GM12892 (cell line): ENCODE measurements at places on chromosomes 2 and 18.

DNA sequence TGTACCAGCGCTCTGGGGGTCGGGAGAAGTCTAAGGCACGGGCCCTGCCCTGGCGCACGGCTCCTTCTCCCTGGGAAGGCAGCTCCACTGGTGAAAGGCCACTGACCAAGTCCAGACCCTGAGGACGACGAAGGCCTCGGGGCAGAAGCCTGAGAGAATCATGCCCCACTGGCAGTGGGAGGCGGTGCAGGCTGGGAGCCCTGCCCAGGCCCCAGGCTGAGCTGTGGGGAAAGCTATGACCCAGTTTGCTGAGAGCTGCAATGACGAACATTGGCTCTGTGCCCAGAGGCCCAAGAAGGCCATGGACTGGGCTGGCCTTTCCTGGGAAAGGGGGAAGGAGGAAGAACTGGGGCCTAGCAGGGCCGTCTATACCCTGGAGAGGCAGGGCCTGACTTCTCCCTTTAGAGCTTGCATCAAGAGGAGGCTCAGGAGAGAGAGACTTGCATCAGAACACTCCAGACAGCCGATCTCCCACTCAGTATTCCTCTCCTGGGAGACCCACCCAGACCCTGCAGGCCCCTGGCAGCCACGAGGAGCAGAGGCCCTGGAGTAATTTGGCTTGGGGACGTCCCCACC is 32.9 kb downstream of the HS1BP3 start:
- DNase-seq = no peak

DNA sequence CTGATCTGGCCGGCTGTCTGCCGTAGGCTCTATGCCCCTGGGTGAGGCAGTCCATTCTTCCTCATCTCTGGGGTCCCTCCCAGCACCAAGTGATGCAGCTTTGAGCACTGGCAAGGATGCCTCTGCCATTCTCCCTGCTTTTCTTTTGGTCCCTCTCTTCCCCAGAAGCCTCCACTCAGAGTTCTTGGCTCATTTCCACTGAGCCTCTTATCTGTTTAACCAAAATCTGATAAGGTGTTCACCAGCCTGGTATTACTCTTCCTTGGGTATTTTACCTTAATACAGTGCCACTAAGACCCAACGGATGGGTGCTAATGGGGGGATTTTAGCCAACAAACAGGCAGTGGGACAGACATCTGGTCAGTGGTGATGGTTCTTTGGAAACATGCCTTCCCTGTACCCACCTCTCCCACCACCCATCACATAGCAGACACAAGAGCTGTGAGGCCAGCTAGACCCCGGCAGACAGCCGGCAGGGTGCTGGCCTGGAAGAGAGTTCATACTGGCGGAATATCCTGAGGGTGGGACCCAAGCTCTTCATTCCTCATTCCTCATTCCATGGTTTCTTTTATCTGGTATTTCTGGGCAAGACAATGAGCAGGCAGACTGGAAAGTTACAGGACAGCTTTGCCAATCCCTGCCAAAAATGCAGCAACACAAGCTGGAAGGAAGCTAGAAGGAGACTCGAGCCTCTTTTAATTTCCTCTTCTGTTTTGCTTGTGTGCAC is 34.6 kb downstream of the ZBTB7C start:
- no peak for DNase-seq

DNA sequence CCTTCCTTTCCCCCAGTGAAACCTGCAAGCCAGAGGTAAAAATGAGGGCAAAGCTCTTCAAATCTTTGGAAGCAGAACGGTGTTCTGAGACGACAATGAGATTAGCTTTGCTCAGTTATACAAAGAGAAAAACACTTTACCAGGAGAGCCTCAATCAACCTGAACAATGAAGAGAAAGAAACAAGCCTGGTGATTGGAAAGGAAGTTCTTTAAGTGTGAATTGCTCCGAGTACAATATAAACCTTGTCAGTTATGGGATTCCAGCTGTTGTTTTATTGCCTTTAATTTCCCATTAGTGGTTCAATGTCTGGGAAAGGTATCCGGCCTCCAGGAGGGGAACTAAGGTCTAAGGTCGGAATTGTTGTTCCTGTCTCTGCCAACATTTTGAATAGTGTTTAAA is 901.6 kb downstream of the EPHA4 start:
- DNase-seq = no peak

DNA sequence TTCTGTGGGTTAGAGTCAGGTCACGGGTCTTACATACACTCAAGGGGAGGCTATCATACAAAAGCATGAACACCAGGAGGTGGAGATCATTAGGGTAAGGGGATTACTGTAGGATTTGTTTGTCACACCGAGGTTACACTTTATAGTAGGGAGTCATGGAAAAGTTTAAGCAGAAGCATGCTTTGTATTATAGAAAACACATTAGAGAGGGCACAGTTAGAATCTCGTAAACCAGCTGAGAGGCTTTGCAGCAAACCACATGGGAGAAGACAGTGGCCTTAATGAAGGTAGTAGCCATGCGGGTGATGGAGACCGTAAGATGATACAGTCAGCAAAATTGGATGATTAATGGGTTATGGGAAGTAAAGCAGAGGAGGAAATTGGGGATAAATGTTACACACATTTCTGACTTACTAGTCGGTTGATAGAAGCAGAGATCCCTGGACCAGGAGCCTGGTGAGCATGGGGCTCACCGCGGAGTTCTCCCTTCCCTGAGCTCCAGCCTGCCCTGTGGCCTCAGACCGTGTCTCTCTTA is 75.6 kb downstream of the MAPRE2 start:
- no peak for DNase-seq

- no peak for DNase-seq
Measured at GRCh38 chr2:59791004-59791618, 762.3 kb downstream of the BCL11A start.

- no peak for DNase-seq
Measured at GRCh38 chr2:84016183-84016582, 442.9 kb downstream of the SUCLG1 start.

GRCh38 chr2:216465579-216466195 is 33.0 kb upstream of the RPL37A start:
- no peak for DNase-seq

GRCh38 chr2:75087736-75088135 is 111.6 kb downstream of the TACR1 start:
- no peak for DNase-seq

DNA sequence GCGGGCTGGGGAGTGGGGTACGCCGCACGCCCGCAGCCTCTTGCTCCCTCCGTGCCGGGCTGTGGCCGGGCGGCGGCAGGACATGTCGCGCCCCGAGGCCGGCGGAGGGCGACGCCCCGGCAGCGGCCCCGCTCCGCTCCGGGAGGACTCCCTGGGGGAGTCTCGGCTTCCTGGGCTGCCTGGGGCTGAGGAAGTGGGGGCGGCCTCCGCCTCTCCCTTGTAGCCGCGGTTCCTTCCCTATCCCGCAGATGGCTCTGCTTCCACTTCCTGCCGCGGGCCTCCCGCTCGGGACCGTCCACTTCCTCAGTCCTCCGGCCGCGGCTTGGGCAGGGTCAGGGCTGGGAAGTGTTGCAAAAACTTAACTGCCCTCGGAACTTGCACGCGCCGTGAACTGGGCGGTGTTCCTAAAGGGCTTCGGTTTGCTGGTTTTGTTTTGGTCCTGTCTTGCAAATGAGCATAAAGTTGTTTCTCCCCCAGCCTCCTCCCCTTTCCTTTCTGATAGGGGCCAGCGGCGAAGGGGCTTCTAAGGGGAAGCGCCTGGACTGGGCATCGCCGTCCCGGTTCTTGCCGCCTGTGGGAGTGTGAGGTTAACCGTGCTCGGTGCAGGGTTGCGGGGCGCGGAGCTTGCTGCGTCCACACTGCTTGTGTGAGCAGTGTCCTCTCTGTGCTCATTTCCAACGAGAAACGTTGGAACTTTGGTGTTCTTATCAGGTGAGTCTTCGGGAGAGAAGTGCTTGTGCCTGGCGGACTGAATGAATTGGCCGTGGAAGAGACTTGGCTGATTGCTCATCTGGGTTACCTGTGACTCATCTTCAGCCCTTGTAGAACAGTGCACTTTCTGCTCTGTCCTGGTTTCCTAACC is 600 bp downstream of the RALB start:
- DNase-seq = no peak

DNA sequence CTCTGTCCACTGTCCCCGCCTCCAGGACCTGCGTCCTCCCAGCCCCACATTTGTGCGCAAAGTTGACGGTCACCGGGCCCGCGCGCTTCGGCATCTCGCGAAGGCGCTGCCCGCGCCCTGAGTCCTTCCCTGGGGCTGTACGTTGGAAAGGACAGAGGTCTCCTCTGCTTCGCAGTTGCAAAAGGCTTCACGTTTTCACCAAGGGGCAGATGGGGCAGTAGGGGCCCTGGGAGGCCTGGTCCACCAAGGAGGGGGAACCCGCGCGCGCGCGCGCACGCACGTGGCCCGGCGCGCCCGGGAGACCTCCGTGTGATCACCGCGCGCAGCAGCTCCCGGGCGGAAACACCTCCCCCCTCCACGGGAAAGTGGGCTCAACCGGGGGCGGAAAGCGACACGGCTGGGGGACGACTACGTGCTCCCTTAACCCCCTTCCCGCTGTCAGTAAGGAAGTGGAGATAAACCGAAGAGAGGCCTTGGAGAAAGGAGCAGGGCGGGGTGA is 21.9 kb downstream of the TEX44 start:
- DNase-seq = peak; percentile 43

- DNase-seq = no peak
Measured at GRCh38 chr2:66753660-66754059, 318.7 kb downstream of the MEIS1 start.

DNA sequence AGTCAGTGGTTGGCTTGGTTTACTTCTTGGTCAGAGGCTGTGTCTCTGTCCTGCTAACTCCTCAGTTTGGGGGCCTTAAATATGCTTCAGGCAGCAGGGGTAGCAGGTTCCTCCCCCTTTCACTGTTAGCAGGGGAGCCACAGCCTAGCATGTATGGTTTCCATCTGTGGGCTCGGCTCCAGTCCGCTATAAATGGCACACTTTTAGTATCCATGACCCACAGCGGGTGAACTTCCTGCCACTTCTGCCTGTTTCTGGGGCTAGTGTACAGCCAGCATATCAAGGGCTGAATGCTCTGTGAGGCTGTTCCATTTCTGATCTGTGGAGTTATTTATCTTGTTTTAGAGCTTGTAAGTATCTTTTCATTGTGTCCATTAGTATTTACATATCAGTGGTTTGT is 58.3 kb downstream of the MRPL33 start:
- no peak for DNase-seq

DNA sequence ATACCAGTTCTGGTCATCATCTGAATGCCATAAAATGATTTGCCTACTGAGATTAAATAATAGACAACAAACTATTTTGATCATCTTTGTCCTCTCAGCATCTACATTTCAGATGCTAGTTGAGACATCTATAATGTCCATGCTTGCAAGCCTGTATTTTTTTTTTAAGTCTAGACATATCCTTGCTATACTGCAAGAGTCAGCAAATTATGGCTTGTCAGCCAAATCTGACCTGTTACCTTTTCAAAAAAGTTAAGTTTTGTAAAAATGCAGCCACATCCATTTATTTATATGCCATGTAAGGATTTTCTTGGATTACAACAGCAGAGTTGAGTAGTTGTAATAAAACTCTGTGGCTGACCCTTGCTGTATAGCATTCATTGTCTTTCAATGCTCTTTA is 1355.7 kb upstream of the FAM98A start:
- no peak for DNase-seq

DNA sequence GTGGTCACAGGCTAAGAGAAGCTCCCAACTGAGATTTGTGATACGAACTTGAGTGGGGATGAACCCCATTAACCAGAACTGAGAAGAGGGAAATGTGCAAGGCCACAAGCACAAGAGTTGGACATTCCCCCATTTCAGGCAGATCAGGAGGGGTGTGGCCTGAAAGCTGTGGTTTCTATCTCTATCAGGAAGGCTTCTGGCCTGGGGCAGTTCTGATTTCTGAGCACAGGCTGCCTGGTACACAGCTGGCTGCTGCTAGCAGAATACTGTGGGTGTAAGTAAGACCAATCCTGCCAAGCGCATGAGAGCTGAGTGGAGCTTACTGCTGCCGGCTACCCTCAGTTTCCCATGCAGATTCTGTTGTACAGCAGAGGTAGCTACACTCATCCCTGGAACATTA is 484.6 kb downstream of the SATB2 start:
- DNase-seq = no peak

GRCh38 chr2:85525029-85525428 is 13.9 kb upstream of the MAT2A start:
- no peak for DNase-seq

- peak; percentile 56 for DNase-seq
Measured at GRCh38 chr2:44087036-44087713, 81.5 kb upstream of the PPM1B start.

DNA sequence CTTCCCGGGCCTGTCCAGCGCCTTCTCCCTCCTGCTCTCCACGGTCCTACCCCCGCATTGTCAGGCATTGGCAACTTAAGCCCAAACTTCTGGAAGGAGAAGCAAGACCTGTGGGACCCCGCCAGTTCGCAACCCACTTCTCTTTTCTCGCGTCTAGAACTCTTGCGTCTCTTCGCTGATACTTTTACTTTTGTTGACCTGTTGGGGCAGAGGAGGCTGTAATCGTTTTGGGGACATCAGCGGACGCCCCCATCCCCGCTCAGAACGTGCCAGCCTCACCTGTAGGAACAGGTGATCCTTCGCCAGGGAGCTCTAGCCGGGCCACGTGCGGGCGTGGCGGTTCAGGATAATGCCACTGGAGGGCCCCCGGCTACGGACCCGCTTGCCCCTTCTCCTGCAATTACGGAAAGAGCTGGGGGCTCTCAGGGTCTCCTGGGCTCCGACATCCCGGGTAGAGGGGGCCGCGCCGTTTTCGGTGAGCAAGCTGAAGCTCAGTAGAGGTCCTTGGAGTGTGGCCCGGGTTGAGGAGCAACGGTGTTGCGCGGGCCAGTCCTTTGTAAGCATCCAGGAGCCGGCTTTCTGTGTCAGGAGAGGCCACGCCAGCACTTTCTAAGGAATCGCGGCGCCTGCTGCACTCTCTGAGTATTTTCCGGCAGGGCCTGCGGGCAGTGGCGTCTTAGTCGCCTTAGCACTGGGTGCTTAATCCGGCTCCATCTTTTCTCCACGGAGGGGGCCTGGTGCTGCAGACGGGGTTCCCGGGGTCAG is 1.6 kb downstream of the MTCL1 start:
- peak; percentile 16 for DNase-seq
